ENCODE measurements at places on chromosomes 7 and 10. TPM values are rescaled to one million over a fixed set of nuclear protein-coding genes. Genes with fewer than 3 reads are reported as not detected.

Gene GIMAP6
- 0.54 TPM for polyA plus RNA-seq

GRCh38 chr10:131698232-131698631, 202.6 kb upstream of the PPP2R2D start:
- H3K4me1 ChIP-seq: no peaks in the 10 kb centered on the region
- H3K36me3 ChIP-seq: no peaks in the 10 kb centered on the region
- DNase-seq: no peak

- no peaks in the 10 kb centered on the region for H3K4me1 ChIP-seq
- H3K27me3 ChIP-seq: peaks cover 6% of the 10 kb centered on the region
- no peak overlapping the region for H3K4me3 ChIP-seq
Observed at GRCh38 chr10:69491611-69492010, 40.3 kb downstream of the TSPAN15 start.

Gene GPR141
- not detected for polyA plus RNA-seq

- no peaks in the 10 kb centered on the region for H3K4me1 ChIP-seq
- H3K4me3 ChIP-seq: no peak overlapping the region
- no peaks in the 10 kb centered on the region for H3K36me3 ChIP-seq
- no peaks in the 10 kb centered on the region for H3K27me3 ChIP-seq
- H3K27ac ChIP-seq: no peak overlapping the region
Observed at GRCh38 chr10:115300080-115300479, 206.9 kb downstream of the ATRNL1 start.

Gene STK31
- not detected for polyA plus RNA-seq

GRCh38 chr10:42112331-42113157, 525.8 kb downstream of the ZNF33B start:
- H3K27me3 ChIP-seq: no peaks in the 10 kb centered on the region
- DNase-seq: no peak
- H3K27ac ChIP-seq: no peak overlapping the region
- H3K36me3 ChIP-seq: peaks cover 8% of the 10 kb centered on the region
- H3K4me1 ChIP-seq: no peaks in the 10 kb centered on the region
- no peak overlapping the region for H3K4me3 ChIP-seq

Gene COL13A1
- not detected for polyA plus RNA-seq

- H3K4me3 ChIP-seq: peak overlapping the region; percentile 96
- no peaks in the 10 kb centered on the region for H3K27me3 ChIP-seq
Observed at GRCh38 chr7:43869867-43870240, 537 bp upstream of the MRPS24 start.

DNA sequence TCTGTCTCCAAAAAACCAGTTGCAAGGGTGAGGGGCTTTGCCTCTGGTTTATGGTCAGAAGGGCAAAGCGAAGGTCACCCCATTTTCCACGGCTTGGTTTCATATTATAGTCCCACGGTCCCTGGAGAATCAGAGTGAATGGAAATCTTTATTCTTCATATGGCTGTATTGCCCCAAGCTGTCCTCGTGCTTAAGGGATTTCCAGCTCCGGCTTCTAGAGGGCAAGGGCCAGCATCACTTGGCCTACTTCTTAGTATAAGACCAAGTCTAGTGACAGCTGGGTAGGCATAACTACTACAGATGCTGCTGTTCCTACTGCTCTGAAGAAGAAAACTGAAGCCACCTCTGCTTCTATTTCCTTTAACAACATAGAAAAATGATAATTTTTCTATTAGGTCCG, 63.2 kb downstream of the PARP12 start:
- no peak for DNase-seq
- H3K36me3 ChIP-seq: no peaks in the 10 kb centered on the region
- no peak overlapping the region for H3K27ac ChIP-seq

Gene CHAT
- polyA plus RNA-seq: not detected

- DNase-seq: no peak
- H3K4me1 ChIP-seq: no peaks in the 10 kb centered on the region
- H3K27me3 ChIP-seq: no peaks in the 10 kb centered on the region
- no peaks in the 10 kb centered on the region for H3K36me3 ChIP-seq
Observed at GRCh38 chr7:86920154-86920553, 139.3 kb downstream of the ELAPOR2 start.

Gene FRG2B
- not detected for polyA plus RNA-seq

DNA sequence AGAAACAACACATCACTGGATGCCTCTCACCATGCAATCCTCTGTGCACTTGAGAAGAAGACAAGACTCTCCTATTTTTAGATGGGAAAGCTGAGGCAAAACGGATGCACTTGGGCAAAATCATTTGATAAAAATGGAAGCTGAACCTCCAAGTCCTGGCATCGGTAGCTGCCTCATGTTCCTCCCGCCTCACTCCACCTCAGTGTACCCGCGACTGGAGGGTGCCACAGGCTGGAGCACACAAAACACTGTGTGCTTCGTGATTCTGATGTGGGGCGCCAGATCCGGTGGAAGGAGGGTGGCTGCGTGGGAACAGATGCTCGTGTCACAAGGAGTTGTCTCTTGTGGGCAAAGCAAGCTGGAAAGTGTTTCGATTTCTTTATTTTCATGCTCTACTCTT, 41.3 kb downstream of the TAS2R41 start:
- no peak overlapping the region for H3K4me3 ChIP-seq
- DNase-seq: no peak
- H3K4me1 ChIP-seq: no peaks in the 10 kb centered on the region
- H3K36me3 ChIP-seq: no peaks in the 10 kb centered on the region
- H3K27me3 ChIP-seq: peaks cover 21% of the 10 kb centered on the region

- no peaks in the 10 kb centered on the region for H3K4me1 ChIP-seq
- H3K27me3 ChIP-seq: no peaks in the 10 kb centered on the region
- H3K27ac ChIP-seq: no peak overlapping the region
- no peak overlapping the region for H3K4me3 ChIP-seq
Observed at GRCh38 chr10:67327626-67328535, 368.1 kb downstream of the CTNNA3 start.

DNA sequence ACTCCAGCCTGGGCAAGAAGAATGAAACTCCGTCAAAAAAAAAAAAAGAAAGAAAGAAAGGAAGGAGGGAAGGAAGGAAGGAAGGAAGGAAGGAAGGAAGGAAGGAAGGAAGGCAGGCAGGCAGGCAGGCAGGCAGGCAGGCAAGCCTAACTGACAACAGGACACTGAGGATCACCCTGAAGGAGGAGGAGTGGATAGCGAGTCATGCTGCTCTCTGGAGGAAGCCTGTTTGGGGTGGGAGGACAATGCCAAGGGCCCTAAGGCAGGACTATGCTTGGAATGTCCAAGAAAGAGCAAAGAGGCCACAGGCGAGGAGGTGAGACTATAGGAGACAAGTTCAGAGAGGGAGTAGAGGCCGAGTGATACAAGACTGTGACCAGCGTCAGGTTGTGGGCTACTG, 107.0 kb upstream of the PARD3 start:
- no peaks in the 10 kb centered on the region for H3K4me1 ChIP-seq
- H3K27ac ChIP-seq: no peak overlapping the region
- H3K36me3 ChIP-seq: no peaks in the 10 kb centered on the region
- peaks cover 5% of the 10 kb centered on the region for H3K27me3 ChIP-seq
- DNase-seq: no peak
- no peak overlapping the region for H3K4me3 ChIP-seq

DNA sequence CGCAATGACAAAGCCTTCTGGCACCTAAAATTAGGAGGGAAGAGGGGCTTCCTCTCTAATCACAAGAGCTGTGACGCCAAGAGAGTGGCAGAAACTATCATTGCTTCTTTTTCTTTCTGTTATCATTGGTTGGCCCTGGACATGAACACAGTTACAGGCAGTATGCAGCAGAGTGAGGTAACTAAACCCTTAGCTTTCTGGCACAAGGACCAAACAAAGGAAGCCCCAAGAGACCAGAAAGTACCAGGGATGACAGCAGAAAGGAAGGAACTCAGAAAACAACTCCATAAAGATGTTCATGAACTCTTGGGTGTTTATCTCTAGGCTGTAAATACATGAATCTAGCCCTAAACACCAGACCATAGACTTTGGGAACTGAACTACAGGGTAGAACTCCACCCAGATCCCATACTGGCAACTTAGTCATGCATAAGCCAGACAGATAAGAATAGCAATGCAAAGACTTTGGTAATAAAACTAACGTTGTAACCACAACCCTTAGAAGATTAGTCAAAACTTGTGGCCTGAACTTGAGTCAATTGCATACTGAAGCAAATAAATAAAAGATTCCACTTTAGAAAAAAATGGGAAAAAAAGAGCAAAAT, 195.7 kb upstream of the PTN start:
- H3K27ac ChIP-seq: no peak overlapping the region
- H3K4me1 ChIP-seq: no peaks in the 10 kb centered on the region
- no peak overlapping the region for H3K4me3 ChIP-seq
- H3K36me3 ChIP-seq: no peaks in the 10 kb centered on the region
- no peak for DNase-seq

Gene CTAGE4
- polyA plus RNA-seq: 0.13 TPM

Gene TMEM236
- polyA plus RNA-seq: not detected

GRCh38 chr7:158085741-158086695, 501.6 kb downstream of the PTPRN2 start:
- H3K27ac ChIP-seq: peak overlapping the region; percentile 16
- H3K4me1 ChIP-seq: no peaks in the 10 kb centered on the region
- no peak for DNase-seq
- H3K36me3 ChIP-seq: no peaks in the 10 kb centered on the region
- no peak overlapping the region for H3K4me3 ChIP-seq
- no peaks in the 10 kb centered on the region for H3K27me3 ChIP-seq
